ENCODE measurements at places on chromosomes 5 and 9.

GRCh38 chr5:168714046-168714445 is 134.9 kb upstream of the PANK3 start:
- no peak for DNase-seq

DNA sequence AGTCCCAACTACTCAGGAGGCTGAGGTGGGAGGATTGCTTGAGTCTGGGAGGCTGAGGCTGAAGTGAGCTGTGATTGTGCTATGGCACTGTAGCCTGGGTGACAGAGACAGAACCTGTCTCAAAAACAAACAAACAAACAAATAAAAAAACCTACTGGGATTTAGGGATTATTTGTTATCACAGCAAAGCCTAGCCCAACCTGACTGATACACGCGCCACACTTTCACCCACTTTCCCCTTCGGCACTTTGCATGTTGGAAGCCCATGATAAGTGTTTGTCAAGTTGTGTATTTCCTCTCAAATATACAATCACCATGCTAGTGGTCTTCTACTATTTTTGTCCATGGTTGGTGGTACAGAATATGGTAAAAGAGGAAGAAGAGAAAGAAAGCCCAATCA is 50.5 kb upstream of the STC2 start:
- no peak for DNase-seq

- DNase-seq: no peak
These were observed 163.3 kb upstream of the ZNF608 start for GRCh38 chr5:124909734-124910133.

GRCh38 chr5:72283358-72283757 is 36.7 kb downstream of the MRPS27 start:
- no peak for DNase-seq

DNA sequence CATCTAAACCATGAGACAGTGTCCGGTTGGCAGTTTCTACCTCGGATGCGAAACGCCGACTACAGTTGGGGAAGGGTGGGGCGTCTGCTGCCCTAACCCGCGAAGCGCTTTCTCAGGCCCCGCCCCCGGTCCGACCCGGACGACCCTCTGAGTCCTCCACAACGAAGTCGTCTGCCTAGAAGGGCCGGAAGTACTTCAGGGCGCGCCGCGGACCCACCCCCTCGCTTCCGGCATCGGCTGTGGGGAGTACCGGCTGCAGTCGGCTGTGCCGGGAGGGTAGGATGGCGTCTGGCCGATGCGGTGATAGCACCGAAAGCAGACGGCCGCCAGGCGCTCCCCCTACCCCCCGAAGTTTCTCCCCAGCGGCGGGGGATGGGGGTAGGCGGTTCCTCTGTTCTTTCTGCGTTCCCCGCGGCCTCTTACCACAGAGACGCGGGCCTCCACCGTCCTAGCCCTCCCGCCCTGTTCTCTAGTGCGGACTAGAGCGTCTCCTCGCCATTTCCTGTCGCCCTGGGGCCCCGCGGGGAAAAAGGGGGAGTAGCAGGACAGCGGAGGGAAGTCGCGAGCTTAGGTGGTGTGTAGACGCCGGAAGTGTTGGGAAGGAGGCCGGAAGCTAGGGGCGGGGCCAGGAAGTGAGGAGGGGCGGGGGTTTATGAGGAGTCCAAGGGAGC is at the start of gene TRIM41:
Gene TRIM41 (plus strand): TSS at position 224 of the 671 bp plus-strand sequence. CDS start 719 bp downstream, outside the sequence.
- DNase-seq: peak; percentile 98

GRCh38 chr9:16010221-16010620 is 457.4 kb downstream of the CCDC171 start:
- DNase-seq: no peak

DNA sequence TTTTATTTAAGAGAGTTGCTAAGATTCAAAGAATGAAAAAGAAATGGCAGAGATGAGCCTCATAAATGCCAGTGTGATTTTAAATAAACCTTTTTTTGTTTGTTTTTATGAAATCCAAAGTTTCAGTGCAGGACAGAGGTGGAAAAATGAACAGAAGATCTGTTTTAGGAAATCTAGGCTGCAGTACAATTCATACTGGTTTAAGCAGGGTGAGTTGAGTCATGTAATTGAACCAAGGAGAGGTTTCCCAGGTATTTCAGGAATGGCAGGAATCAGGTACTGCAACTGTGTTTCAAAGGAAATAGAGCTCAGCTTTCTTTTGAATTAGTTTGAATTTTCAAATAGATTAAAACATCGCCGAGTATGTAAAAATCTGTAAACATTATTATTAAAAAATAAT is 3.0 kb upstream of the ANKRD31 start:
- DNase-seq: no peak

All from CD4-positive, alpha-beta T cell treated with Interleukin-15 for 4 hours (primary cell).